ENCODE measurements at places on chromosomes 16 and 17. TPM values are rescaled to one million over a fixed set of nuclear protein-coding genes. Genes with fewer than 3 reads are reported as not detected.

GOSR2 gene
- 56.0 TPM for total RNA-seq

MYH1 gene
- total RNA-seq, result not detected

ABCA3 gene
- 6.9 TPM for total RNA-seq

LRRC75A gene
- 1.6 TPM for total RNA-seq

SLFN5 gene
- total RNA-seq, result 14.5 TPM

MMP2 gene
- total RNA-seq, result not detected

PRSS53 gene
- total RNA-seq, result 3.8 TPM

RAB26 gene
- 0.42 TPM for total RNA-seq

FOXF1 gene
- total RNA-seq, result not detected

MYOCD gene
- not detected for total RNA-seq

FBXO39 gene
- total RNA-seq, result not detected

C16orf86 gene
- 1.7 TPM for total RNA-seq

NLRC5 gene
- 121 TPM for total RNA-seq

ENGASE gene
- 31.3 TPM for total RNA-seq

DNAH9 gene
- total RNA-seq, result not detected

NPIPB6 gene
- 1.1 TPM for total RNA-seq
